NCI-H1092 (cell line): ENCODE measurements at places on chromosomes 3 and 15.

DNA sequence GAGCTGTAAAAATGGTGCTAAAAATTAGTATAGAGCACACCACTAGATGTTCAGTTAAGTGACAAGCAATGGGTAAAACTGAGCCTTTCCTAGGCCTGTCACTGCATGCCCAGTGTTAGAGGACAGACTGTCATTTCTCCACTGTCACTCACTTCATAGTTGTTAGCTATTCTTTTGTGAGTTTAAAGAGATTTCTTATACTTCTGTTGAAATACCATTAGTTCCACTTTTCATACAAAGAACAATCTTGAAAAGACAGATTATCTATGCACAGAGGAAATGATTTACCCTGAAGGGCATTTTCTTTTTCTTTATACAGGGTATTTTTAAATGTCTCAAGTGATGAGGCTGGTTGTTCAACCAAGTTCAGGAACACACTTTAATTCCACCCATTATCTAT, 28.3 kb upstream of the CHMP2B start:
- no peak for DNase-seq

DNA sequence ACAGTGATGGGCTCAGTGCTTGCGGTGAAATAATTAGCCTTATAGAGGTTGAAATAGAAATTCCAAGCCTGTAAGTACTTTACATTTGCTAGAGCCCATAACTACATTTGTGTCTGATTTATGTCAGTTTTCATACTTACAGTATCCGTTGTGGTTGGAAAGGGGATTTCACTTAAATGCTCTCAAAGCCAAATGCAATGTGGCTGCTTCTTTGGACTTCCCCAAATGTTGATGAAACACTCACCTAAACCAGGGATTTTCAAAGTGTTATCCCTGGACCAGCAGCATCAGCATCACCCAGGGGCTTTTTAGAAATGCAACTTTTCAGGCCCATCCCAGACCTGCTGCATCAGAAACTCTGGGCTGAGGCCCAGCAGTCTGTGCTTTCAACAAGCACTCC, 378.7 kb downstream of the MCTP2 start:
- no peak for DNase-seq

- no peak for DNase-seq
Observed at GRCh38 chr3:193851941-193852674, 259.1 kb downstream of the OPA1 start.

DNA sequence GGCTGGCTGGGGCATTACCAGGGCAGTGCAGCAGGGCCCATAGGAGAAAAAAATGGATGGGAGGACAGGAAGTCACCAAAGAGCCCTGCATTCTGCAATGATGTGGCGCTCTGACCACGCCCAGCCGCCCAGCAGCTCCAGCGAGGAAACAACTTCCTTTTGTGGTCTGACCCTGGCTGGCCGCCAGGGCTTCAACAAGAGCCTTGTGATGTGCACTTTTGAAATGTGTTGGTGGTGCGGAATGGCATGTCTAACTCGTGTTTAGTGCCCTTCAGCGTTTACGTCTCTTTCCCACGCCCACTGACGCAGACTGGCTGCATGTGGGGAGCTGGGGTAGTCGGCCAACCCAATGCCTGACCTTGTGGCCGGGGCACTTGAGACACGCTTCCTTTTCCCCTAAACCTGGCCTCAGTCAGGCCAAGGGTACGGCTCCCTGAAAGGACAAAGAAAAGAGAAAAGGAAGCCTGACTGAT, 81.9 kb upstream of the CTNNB1 start:
- DNase-seq = no peak

GRCh38 chr3:106114848-106115247, 246.0 kb upstream of the CBLB start:
- no peak for DNase-seq

- no peak for DNase-seq
Observed at GRCh38 chr15:49718846-49719245, 98.0 kb downstream of the DTWD1 start.

- no peak for DNase-seq
Observed at GRCh38 chr3:101388706-101389105, 68.3 kb upstream of the IMPG2 start.

GRCh38 chr3:146948186-146948585, 343.0 kb upstream of the PLSCR5 start:
- DNase-seq = no peak

DNA sequence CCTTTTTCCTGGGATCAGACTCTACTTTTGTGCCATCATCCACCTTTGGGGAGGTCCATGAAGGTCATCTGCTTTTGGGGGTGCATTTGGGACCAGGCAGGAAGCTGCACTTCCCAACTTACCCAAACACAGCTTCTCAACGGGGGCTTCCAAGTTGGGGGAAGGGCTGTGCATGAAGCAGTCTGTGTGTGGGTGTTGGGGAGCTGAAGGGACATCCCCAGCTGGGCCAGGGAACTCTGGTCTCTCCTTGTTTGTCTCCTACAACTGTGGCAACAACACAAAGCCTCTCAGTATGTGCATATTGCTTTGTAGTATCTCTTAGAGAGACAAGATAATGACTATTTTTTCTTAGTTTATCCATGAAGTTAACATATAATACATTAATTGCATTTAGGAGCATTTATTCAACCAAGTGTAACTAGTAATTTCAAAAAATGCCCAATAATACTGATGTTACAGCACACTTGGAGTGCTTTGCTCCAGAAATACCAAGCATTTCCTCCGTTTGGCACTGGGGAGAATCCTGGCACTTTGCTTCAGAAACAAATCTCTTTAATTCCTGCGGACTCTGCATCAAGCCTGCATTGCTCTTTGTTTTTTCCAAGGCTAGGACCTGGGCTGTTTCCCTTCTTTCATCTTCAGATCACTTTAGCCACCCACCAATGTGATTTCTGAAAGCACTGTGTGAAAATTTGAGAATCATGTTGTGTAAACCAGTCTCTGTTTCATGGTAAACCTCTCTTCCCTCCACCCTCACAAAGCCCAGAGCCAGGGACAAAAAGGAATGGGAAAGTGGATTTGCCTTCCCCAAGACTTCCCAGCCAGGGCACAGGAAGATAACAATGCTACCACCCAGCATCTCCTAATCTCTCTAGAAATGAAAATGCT, 126.2 kb upstream of the PFN2 start:
- DNase-seq = no peak

- no peak for DNase-seq
Observed at GRCh38 chr15:55518641-55519040, 10.6 kb upstream of the DNAAF4 start.

GRCh38 chr3:45317710-45318109, 70.7 kb upstream of the LARS2 start:
- no peak for DNase-seq

- no peak for DNase-seq
Observed at GRCh38 chr3:50302095-50303012, 1.0 kb downstream of the HYAL1 start.

DNA sequence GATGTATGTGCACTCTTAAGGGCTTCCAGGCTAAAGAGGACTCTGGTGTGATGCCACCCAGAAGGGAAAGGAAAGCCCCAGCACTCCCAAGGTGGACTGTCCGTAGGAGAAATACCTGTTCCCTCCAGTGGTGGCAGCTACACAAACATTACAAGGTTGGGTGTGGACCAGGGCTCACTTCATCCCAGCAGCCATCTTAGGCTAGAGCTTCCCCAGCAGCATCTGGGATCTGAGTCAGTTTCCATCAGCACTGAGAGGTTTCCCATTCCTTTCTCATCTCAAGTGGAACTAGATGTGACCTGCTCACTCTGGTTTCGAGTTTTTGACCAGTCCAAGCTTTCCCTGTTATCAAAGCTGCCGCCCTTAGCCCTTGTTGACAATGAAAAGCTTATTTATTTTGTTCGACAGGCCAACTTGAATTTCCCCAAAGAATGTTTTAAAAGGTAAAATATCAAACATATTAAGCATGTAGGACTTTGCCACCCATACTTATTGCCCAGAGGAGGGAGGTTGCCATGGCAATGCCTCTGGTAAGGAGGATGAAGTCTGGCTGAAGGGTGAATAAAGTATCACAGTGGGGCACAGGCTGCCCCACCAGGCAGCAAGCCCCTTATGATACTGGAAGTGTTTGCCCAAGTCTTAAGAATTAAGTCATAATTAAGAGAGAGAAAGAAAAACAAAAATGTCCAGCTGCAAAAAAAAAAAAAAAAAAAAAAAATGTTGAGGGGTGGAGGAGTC, 28.9 kb downstream of the CLDN18 start:
- no peak for DNase-seq

GRCh38 chr3:28575746-28576613, 227.4 kb upstream of the AZI2 start:
- peak; percentile 42 for DNase-seq

GRCh38 chr3:28856796-28857195, 424.1 kb upstream of the RBMS3 start:
- DNase-seq = no peak

- no peak for DNase-seq
Observed at GRCh38 chr3:136350132-136350531, 100.0 kb downstream of the PCCB start.

- DNase-seq = no peak
Observed at GRCh38 chr3:34361921-34362320, 563.5 kb downstream of the PDCD6IP start.

DNA sequence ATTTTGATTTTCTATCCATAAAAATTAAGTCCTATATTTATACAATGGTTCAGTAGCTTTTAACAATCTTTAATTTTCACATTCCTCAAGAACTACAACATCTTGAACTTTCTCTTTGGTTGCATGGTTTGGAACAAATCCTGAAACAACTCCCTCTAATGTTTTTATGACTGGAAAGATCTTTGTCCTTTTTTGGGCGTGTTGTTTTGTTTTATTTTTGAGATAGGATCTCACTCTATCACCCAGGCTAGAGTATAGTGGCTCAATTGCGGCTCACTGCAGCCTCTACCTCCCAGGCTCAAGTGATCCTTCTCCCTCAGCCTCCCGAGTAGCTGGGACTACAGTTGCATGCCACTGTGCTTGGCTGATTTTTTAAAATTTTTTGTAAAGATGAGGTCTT, 4.0 kb downstream of the STX19 start:
- DNase-seq = no peak

- no peak for DNase-seq
Observed at GRCh38 chr15:51783967-51784366, 32.6 kb downstream of the TMOD2 start.

GRCh38 chr15:61671736-61672135, 388.5 kb downstream of the VPS13C start:
- no peak for DNase-seq

DNA sequence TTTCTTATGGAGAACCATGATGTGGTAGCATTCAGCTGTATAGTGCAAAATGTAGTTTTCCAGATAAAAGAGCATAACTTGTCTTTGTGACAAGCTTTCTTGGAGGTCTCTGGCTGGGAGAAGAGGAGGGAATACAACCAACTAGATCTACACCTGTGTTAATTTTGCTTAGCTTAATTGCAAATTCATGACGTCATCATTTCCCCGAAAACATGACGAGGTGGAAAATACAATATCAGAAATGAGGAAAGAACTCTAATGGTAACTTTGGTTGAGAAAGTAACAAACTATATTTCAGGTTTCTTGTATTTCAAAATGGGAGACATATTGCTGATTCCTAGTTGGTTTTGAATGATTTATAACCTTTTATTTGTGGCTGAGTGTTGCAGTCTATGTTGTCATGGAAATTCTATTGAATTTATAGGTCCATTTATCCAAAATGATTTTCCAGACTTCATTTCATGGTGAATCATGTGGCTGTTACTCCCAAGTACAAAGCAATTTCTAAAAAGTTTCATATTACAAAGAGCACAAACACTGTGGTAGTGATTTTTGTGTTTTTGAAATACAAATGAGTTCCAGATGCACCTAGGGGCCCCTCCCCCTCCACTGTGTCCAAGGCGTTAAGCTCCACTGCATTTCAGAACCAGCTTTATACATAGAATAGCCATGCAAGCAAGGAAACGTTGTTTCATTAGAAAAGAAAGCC, 307.2 kb downstream of the FEZF2 start:
- no peak for DNase-seq

- DNase-seq = no peak
Observed at GRCh38 chr15:71080705-71081104, 34.6 kb upstream of the THSD4 start.

GRCh38 chr3:107985496-107985895, 105.3 kb downstream of the CD47 start:
- DNase-seq = no peak

- DNase-seq = no peak
Observed at GRCh38 chr3:45272032-45272810, 46.1 kb upstream of the TMEM158 start.

DNA sequence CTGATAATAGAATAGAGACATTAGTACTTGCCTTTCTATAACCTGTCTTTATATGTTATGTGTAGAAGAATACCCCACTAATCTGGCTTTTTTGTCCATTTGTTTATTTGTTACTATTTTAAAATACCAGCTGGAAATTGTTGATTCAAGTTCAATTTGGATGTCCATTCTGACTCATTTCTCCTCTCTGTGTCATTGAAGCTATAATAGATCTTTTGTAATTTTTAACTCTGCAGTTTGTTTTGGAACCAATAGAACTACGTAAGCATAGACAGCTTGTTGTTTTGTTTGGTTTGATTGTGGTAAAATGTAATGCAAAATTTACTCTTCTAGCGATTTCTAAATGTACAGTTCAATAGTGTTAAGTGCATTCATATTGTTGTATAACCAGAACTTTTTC, 390.4 kb downstream of the ZIC1 start:
- DNase-seq = no peak

GRCh38 chr3:124299831-124300230, 307.9 kb upstream of the ROPN1 start:
- no peak for DNase-seq

DNA sequence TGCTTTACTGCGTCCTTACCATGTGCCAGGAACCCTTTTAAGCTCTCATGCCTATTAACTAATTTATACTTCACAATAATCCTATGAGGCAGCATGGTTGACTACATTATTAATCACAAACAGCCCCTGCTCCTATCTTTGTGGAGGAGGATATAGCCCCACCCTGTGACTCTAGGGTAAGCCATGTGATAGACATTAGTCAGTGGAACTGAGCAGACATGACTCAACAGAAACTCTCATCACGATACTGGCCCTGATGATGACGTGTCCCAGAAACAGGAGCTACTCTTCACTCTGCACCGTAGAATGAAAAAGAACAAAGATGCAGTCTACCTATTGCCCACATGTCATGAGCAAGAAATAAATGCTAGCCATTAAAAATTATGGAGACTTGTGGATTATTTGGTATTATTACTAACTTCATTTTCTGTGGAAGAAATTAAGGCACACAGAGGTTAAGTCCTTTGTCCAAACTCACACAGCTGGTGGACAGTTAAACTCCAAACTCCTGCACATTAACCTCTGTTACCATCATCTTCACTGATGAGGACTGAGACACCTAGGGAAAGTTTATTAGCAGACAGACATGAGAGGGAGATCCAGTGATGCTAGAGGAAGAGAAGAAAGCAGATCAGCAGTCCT, 51.2 kb downstream of the CFAP20DC start:
- DNase-seq = no peak
